ENCODE measurements at places on chromosomes 4 and X.

DNA sequence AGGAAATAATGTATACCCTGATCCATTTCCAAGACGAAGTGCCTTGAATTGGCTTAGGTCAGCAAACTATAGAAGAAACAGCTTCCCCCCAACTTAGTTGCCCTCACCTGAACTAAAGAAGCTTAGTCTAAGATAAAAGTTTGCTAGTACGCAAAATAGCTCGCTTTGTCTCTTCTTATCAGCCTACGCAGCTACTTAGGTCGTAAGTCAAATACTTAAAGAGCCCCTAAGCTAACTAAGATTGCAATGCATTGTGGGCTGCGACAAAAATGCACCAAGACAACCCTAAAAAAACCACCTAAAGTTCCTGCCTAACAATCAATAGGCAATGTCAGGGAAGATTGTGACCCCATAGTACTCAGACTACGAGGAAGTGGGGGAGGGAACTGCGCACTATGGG lies 12.8 kb downstream of the CLNK start:
- no peak for DNase-seq

DNA sequence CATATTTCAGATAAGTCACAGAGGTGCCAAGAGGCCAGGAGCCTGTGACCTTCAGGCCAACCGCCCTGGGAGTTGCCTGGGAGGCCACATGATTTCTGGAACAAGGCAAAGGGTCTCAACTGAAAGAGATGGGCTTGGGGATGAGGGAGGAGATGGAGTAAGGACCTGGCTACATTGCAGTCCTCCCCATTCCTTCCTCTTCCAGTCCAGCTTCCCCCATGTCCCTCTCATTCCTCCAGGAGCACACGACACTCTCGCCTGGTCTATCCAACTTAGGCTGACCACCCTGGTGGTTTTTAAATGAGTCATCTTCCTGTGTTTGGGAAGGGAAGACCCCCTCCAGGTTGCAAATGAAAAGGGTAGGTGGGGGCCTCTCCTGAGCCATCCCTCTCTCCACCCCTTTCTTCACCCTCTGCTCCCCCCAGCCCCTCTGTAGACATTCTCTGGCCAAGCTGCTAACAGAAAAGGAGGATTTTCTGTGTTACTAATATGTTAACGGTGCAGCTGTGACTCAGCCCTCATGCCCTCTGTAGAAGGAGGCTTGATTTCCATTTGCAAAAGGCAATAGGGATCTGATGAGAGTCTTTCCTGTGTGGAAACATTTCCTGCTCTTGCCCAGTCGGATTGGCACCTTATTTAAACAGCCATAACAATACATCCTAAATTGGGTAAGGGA lies 79.2 kb downstream of the RTL5 start:
- DNase-seq, result no peak

- no peak for DNase-seq
Measured at GRCh38 chr4:24922416-24922815, 9.6 kb upstream of the CCDC149 start.

GRCh38 chrX:66717926-66718325 lies 79.0 kb upstream of the EDA2R start:
- no peak for DNase-seq

DNA sequence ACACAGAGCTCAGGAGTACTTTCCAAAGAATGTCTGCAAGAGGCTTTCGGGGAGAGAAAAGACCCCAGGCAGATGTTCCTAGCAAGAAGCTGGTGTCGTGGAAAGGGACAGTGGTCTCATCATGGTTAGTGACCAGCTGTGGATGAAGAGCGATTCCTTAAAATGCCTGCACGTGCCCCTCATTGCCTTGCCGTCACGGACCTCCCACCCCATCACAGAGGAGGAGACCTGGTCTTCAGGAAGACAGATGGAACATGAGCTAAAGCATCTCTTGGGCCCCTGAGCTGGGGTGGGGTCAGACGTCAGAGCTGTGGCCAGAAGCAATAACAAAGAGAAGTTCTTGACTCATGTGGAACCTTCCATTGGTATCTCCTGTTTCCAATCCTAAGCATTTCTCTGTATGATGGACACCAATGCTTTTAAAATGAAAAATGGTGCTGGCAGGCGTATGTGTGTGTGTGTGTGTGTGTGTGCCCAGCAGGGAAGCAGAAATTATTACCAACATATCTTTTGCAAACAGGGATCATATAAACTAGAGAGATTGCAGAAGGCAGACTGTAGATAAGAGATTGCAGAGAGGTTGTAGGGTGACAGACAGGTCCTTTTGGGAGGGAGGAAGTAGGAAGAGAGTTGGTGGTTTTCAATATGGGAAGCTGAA lies 25.2 kb upstream of the ASMTL start:
- DNase-seq, result no peak

GRCh38 chr4:70703619-70704214 lies 15.4 kb downstream of the UTP3 start:
- DNase-seq, result no peak

GRCh38 chr4:95963456-95963855 lies 123.6 kb downstream of the PDHA2 start:
- DNase-seq, result no peak

DNA sequence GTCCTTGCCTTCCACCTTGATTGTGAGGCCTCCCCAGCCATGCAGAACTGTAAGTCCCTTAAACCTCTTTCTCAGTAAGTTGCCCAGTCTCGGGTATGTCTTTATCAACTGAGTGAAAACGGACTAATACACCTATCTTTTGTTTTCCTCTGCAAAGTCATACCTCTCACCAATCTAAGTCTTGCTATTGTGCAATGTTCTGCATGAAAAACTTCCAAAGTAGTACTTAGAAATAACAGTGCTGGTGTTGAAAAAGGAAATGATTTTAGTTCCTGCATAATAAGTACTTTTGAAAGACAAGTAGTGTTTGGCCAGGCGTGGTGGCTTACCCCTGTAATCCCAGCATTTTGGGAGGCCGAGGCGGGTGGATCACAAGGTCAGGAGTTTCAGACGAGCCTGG lies 573.5 kb downstream of the ANKRD50 start:
- no peak for DNase-seq

- DNase-seq, result peak; percentile 62
Measured at GRCh38 chrX:123732670-123733363, at the start of gene THOC2. Gene THOC2, minus strand, starts transcription at chrX:123733052. Its CDS starts 30 bp downstream, at chrX:123733022.

All from stimulated activated CD8-positive, alpha-beta memory T cell treated with anti-CD3 and anti-CD28 coated beads, Interleukin-15, amount 100 ng/mL, for 4 hours (primary cell).